Head of caudate nucleus (tissue), 42 donors: ENCODE measurements at places on chromosomes 6 and 20.

DNA sequence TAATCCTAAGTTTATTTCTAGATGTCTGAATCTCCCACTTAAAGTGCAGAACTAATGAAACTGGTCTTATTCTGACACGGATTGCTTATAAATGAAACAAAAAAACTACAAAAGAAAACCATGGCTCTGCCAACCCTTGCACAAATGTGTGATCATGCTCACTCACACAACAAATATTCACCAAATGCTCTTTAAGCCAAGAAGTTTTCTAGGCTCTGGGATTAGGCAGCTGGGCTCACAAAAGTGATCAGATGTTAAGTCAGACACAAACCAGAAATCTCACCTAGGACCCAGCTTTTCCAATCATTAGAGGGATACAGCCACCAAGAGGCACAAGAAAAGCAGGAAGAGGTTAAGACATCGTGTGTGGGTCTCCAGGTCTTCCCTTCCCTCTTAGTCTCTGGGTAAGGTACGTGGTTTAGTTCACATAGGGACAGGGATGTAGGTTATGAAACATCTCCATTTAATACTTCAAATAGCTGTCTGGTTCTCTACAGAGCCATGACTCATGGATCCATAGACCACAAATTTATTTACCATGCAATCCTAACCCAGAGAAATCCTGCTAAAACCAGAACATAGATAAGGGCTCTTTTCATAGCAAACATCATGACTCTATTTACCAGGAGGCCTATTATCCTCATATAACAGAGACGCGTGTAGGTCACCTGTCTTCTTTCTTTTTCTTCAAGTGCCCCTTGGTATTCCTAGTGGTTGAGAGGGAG lies 165.2 kb downstream of the WDR27 start:
- DNase-seq, result no peak

DNA sequence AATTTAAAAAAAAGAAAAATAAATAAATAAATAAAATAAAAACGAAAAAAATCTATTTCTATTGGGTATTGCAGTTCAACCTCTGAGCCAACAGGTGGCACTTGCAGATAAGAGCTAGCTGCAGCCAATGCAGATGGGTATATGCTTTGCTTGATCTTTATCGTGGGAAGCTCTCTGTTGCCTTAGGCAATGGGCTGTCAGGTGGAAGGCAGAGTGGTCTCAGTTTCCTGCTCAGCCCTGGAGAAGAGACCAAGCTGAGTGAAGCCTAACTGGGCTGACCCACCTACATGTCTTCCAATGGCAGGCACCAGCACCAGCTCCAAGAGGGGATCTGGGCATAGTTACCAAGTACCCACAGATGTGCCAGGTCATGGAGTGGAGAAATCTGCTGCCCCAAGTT lies 95.0 kb downstream of the AK9 start:
- DNase-seq, result no peak

DNA sequence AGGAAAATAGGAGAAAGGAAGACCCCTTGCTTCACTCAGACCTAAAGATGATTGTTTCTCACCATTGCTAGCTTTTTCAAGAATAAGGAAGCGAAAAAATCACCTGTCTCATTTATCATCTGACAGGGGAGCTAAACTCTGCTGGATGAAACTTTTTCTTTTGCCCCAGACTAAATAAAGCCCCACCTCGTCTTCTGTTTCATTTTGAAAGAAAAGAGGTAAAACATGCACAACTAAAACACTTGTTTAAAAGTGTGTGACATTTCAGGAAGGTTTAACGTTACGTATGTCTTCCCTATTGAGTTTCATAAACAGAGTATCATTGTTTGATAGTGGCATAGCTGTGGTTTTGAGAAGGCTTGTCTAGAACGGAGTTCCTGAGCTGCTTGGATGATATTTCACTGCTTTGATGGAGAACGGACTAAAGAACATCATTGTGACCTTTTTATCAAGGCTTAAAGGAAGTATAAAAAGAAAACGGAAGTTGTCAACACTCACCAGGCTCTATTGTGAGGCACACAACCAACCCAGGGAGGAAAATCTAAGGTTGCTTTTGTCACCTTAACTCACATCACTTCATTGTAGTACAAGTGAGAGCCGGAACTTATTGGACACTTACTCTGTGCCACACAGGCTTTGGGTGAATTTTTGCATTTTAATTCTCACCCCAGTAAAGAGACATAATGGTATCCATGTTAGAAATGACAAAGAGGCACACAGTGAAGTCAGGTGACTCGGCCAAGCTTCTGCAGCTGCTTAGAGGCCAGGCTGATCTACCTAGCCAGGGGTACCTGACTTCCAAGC lies 29.5 kb downstream of the TSHZ2 start:
- no peak for DNase-seq

DNA sequence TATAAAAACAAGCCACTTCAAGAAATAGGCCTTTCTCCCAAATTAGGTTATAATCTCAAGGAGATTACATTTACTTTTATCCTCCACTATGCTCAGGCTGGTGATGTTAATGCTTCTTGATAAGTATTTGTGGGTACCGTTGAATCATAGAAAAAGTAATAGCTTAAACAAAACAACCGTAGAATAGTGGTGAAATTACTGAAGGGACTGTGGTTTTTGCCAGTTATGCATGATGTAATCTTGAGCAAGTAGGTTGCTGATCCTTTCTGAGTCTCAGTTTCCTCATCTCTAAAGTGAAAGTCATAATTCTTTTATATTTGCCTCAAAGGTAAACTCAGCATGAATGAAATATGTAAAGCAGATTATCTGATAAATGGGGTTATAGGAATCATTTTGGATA lies 187.3 kb upstream of the JAG1 start:
- DNase-seq, result no peak

DNA sequence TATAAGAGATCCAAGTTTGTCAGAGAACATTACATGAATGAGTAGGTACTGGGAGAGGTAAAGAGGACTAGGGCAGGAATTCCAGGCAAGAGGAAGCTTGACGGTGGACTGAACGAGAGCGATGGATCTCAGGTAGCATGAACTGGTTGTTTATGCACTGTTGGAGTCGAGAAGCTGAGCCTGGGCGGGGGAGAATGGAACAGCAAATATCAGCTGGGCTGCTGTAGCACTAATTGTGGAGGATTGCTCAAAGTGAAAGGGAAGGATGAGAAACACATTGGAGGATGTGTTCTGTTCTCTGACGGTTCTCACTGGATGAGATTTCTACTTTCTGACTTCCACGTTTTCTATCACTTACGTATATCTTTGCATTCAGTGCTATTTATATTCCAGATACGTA lies 164.2 kb downstream of the PHF3 start:
- no peak for DNase-seq

- no peak for DNase-seq
These were observed 69.8 kb upstream of the PHACTR2 start for GRCh38 chr6:143607974-143608373.

DNA sequence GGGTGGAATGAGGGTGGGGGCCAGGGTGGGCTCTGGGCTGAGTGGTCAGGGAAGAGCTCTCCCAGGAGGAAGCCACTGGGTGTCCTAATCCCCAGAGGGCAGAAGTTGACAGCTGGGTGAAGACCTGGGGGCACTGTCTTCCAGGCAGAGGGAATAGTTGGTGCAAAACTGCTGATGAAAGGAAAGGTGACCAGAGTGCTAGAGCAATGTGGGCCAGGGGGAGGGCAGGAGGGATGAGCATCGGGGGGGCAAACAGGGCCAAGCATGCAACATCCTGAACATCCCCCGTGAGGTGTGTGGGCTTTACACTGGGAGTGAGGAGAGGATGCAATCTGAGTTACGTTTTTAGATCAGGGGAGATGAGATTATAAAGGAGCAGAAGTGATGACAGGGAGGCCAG lies 97.8 kb downstream of the NOL4L start:
- DNase-seq, result no peak

GRCh38 chr6:169654598-169655391 lies 47.0 kb downstream of the WDR27 start:
- peak; percentile 84 for DNase-seq

DNA sequence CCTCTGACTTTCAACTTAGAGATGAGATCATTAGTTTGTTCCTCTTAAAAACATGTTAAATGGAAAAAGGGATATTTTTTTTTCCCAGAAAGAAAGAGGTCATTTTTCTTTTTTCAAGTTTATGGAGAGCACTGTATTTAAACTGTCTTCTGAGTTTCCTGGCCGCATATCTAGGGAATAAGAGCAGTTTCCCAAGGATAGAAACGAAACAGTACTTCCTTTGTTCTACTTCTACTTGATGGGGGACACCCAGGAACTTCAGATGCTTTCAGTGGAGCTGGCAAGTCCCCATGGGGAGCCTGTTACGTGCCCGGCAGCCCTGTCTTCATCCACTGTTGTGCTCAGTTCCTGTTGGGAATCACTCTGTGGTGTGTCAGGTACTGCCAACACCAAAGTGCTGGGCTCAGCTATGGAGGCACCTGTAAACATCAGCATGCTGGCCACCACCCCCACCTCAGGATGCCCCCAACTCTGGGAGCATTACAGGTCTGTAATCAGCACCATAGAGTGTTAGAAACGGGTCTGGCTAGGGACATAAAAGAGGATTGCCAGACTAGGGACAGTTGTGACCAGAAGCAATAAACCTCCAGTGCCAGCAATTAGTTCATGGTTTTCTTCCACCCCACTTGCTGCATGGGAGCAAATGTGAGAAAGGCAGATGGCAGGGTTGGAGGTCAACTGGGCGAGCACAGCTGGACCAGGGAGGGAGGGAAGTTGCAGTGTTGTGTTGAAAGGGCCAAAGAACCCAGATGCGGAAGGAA lies 221.7 kb upstream of the ECI2 start:
- DNase-seq, result no peak

GRCh38 chr6:13980534-13980933 lies 55.8 kb downstream of the RNF182 start:
- DNase-seq, result no peak

- no peak for DNase-seq
These were observed 102.2 kb upstream of the RALGAPA2 start for GRCh38 chr20:20814685-20815084.

DNA sequence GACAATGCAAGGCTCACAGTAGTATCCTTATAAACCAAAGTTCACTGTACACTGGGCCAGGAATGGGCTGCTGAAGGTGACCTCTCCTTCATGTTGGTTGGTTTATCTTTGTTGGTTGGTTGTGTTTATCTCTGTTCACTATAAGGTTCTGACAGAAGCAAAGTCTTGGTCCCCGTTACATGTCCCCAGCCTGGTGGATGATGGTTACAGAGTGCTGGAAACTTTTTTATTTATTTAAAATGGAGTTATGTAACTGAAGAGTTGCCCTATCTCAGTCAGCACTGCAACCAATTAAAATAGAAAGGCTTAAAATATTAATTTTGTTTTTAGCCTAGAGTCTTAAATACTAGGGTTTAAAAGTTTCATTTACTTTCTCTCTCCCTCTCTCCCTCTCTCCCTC lies 100.6 kb downstream of the SLC16A10 start:
- no peak for DNase-seq

DNA sequence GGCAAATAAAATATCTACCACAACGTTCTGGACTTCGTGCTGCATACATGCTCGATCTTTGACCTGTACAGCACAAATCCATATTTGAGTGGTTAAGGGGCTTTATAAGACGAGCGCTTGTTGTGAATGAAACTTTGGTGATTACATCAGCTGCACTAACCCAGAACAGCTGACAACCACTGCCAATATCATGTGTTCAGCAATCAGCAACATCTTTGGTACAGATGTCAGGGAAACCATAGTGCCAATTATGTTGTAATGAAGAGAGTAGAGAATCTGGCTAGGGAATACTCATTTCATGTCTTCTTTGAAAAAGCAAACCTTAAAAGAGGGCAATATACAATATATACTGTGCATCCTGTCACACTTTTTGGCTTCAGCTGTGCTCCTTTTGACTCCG lies 188.6 kb upstream of the NT5E start:
- no peak for DNase-seq

- DNase-seq, result no peak
These were observed 31.6 kb downstream of the PSMG4 start for GRCh38 chr6:3290149-3290930.

DNA sequence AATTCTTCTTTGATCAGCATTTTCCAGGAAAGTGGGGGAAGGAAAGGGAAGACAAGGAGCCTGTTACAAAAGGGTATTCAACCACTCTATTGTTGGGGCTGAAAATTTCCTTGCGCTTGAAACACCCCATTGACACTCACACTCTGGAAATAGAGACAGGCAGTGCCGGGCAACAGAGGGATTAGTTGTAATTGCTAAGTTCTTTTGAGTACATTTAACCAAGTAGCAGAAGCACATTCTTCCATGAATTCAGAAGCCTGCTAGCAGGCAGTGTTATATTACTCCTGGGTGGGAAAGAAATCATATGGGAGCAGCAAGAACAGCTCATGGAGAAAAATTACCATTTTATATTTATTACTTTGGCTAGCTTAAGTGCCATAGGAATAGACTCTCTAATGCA lies 745.5 kb downstream of the C6orf118 start:
- peak; percentile 55 for DNase-seq

DNA sequence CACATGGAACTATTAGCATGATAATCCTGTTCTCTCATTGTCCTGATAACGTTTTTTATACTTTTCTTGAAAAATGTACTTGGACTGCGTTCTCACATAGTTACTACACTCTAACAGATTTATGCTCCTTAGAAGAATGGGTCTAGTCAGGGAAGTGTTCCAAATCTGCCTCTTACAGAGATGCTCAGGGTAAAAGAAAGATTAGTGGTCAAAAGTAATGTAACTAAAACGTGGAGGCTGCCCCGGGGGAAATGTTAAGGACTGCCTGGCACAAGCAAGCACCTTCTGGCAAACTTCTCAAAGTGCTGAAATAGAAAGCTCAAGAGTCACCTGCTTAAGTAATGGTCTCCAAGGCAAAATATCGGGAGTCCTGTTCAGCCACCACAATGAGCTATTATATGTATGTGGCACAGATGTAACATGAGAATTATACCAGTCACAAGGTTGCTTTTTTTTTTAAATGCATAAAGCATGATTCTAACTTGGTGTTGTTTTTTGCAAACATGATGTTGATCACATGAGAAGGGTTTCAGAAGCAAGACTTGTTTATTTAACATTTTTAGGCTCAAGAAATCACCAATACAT lies 244.5 kb upstream of the JARID2 start:
- DNase-seq, result no peak

DNA sequence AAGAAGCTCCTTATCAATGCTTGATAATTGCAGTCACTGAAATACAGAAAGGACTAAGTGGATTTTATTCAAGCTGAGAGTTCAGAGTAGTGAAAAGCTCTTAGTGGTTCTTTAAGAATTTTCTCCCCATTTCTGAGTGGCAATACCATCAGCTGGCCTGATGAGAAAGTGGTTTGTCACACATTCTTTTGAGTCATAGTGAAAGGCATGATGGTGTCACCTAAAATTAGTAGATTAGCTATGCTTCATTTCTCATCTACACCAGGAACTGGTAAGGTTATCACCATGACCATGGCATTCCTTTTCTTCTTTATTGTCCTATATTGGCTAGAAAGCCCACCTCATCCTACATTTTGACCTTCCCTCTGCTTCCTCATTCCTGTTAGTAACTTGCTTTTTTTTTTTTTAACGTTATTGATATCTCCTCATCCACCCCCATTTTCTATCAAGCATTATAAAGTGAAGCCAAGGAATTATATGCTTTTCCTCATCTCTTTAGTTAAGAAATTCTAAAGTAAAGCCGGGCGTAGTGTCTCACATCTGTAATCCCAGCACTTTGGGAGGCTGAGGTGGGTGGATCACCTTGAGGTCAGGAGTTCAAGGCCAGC lies 67.4 kb upstream of the LOC128125822 start:
- no peak for DNase-seq

- DNase-seq, result no peak
These were observed 28.0 kb downstream of the ARFGEF2 start for GRCh38 chr20:48949304-48950170.
